Stimulated activated CD8-positive, alpha-beta memory T cell treated with anti-CD3 and anti-CD28 coated beads, Interleukin-4, amount 100 ng/mL, for 24 hours (primary cell): ENCODE measurements at places on chromosomes 11 and 22.

- DNase-seq, result no peak
Observed at GRCh38 chr11:36312611-36313472, 16.8 kb downstream of the PRR5L start.

DNA sequence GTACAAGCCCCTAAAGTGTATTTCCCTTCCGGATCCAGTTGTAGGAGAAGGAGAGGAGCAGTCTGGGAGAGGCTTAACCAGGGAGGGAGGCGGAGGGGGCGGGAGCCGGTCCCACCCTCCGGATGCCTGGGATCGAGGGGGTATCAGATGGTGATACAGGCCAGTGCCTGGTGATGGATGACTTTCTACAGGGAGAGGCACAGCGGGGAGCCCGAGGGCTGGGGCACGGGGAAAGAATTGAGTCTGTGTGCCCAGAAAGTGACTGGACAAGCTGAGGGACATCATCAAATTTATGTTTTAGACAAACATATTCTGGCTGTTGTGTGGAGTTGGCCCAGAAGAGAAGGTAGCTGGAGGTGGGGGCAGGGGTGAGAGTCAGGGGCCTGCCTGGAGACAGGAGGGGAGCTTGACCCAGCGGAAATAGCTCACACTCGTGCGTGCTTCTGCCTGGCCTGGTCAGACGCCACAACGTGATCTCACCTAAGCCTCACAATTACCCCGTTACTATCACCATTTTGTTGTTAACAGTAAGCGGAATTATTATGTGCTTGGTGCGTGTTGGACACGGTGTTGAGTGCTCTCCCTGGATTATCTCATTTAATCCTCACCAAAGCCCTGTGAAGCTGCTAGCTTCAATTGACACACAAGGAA is 42.4 kb downstream of the AMPD3 start:
- no peak for DNase-seq

- no peak for DNase-seq
Observed at GRCh38 chr22:19612866-19613572, 88.8 kb upstream of the CLDN5 start.

DNA sequence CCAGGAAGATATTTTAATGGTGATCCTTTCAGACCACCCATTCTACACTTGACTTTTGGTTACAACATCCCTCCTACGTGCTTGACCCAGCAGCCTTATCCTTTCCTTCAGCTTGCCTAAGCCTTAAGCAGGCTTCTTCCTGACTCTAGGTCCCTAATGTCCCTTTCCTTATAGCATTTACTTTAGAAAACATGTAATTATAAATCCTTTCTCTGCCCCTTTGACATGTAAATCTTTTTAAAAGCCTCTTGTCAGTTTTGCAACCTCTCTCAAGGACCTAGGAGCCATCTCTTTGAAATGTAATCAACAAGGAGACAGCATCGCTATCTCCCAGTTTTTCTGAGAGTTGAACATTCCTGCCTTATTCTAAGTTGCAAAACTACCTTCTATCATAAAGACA is 1255.2 kb downstream of the LRRC4C start:
- no peak for DNase-seq

DNA sequence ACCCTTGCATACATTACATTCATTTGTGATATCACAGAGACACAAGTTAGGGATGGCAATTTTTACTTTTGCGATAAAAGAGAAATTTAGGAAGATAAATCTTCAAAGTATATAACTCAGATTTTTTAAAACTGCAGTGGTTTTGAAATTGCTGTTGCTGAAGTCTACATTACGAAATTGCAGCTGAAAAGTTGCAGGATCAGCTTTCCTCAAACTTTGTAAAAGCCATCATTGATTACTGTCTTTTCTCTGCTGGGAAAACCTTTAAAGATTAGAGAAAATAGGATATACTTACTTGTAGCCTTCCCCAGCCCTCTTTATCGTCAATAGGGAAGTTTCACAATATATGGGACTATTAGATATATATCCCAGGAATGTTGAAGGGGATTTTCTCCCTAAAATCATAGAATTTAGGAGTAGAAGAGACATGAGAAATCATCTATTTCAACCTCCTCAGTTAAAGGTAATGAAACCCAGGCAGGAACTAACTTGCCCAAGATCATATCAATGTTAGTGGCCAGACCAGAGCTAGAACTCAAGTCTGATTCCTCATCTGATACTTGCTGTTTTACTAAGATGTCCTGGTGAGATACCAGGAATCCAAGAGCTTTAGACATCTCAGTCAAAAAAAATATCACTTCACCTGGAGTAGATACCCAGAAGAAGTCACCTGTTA is 10.4 kb upstream of the AGBL2 start:
- DNase-seq, result no peak

GRCh38 chr11:43920598-43921419 is 21.6 kb upstream of the C11orf96 start:
- no peak for DNase-seq

GRCh38 chr11:133790995-133791394 is 54.3 kb downstream of the SPATA19 start:
- DNase-seq, result no peak

- no peak for DNase-seq
Observed at GRCh38 chr11:73939096-73939495, 11.7 kb upstream of the DNAJB13 start.

- no peak for DNase-seq
Observed at GRCh38 chr11:104803776-104804175, 94.5 kb downstream of the CASP12 start.

DNA sequence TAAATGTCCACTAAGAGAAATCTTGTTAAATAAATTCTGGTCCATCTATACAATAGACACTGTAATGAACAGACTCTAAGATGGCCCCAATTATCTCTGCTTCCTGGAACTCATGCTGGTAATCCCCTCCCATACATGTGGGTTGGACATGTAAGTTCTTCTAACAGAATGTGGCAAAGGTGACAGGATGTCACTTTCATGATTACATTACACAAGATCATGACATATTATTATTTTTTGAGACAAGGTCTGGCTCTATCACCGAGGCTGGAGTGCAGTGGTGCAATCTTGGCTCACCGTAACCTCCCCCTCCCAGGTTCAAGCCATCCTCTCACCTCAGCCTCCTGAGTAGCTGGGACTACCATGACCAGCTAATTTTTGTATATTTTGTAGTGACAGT is 14.6 kb upstream of the NDUFC2 start:
- DNase-seq, result no peak

GRCh38 chr11:35427071-35427470 is 7.7 kb upstream of the SLC1A2 start:
- no peak for DNase-seq

- DNase-seq, result no peak
Observed at GRCh38 chr22:21961886-21962654, 9.4 kb upstream of the PPM1F start.

DNA sequence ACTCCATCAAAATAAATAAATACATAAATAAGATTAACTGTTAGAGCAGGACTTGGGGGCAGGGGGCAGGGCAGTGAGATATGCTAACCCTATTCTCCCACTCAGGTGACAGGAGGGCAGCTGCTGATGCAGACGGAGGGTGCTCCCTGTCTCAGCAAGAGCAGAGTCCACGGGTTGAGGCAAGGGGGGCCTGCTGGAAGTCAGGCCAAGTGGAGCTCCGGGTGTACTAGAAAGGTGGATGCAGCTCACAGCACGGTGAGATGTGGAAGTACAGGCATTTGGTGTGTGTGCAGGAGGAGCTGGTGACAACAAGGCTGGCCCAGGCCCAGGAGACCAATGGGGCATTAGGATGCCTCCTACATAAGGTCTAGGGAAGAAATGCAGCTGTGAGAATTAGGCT is 467.3 kb upstream of the B3GAT1 start:
- no peak for DNase-seq
